ENCODE measurements at places on chromosomes 16 and 17. TPM values are rescaled to one million over a fixed set of nuclear protein-coding genes. Genes with fewer than 3 reads are reported as not detected.
A peak's percentile ranks its signal among the peaks of the same experiment; 100 is the strongest.

- no peak overlapping the region for H3K27ac ChIP-seq
- H3K4me3 ChIP-seq: no peak overlapping the region
- peaks cover 9% of the 10 kb centered on the region for H3K4me1 ChIP-seq
- H3K27me3 ChIP-seq: no peaks in the 10 kb centered on the region
- DNase-seq: peak; percentile 77
- no peaks in the 10 kb centered on the region for H3K36me3 ChIP-seq
Measured at GRCh38 chr17:80005360-80006338, 30.0 kb downstream of the TBC1D16 start.

DNA sequence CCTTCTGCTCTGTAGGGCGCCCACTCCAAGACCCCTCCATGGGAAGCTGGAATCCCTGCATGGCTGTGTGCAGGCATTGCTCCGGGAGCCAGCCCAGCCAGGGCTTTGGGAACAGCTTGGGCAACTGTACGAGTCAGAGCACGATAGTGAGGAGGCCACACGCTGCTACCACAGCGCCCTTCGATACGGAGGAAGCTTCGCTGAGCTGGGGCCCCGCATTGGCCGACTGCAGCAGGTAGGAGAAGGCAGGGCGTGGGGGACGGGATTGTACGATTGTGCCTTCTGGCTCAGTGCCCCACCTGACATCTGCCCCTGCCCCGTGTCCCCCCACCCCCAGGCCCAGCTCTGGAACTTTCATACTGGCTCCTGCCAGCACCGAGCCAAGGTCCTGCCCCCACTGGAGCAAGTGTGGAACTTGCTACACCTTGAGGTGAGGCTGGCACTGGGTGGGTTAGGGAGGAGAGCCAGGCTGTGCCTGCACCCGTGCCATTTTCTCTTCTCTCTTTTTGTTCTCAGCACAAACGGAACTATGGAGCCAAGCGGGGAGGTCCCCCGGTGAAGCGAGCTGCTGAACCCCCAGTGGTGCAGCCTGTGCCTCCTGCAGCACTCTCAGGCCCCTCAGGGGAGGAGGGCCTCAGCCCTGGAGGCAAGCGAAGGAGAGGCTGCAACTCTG is 8.7 kb upstream of the TMEM88 start:
- H3K27me3 ChIP-seq: no peaks in the 10 kb centered on the region
- no peak for DNase-seq
- H3K27ac ChIP-seq: no peak overlapping the region
- H3K4me3 ChIP-seq: peak overlapping the region; percentile 97
- H3K36me3 ChIP-seq: peaks cover 34% of the 10 kb centered on the region

GRCh38 chr16:57184887-57185445 is 873 bp downstream of the PSME3IP1 start:
- no peak for DNase-seq
- peak overlapping the region; percentile 97 for H3K27ac ChIP-seq
- peaks cover 32% of the 10 kb centered on the region for H3K4me1 ChIP-seq
- H3K36me3 ChIP-seq: peaks cover 10% of the 10 kb centered on the region

- peaks cover 31% of the 10 kb centered on the region for H3K4me1 ChIP-seq
- DNase-seq: no peak
- H3K36me3 ChIP-seq: no peaks in the 10 kb centered on the region
Measured at GRCh38 chr16:31352376-31353115, 2.4 kb upstream of the ITGAX start.

GRCh38 chr16:88632587-88632930 is 5.8 kb upstream of the IL17C start:
- H3K27me3 ChIP-seq: peaks cover 9% of the 10 kb centered on the region
- no peak overlapping the region for H3K4me3 ChIP-seq
- H3K27ac ChIP-seq: no peak overlapping the region

- no peaks in the 10 kb centered on the region for H3K36me3 ChIP-seq
- no peaks in the 10 kb centered on the region for H3K4me1 ChIP-seq
- DNase-seq: no peak
- H3K27ac ChIP-seq: no peak overlapping the region
- no peaks in the 10 kb centered on the region for H3K27me3 ChIP-seq
Measured at GRCh38 chr16:59905606-59906005, 1171.5 kb upstream of the GOT2 start.

DNA sequence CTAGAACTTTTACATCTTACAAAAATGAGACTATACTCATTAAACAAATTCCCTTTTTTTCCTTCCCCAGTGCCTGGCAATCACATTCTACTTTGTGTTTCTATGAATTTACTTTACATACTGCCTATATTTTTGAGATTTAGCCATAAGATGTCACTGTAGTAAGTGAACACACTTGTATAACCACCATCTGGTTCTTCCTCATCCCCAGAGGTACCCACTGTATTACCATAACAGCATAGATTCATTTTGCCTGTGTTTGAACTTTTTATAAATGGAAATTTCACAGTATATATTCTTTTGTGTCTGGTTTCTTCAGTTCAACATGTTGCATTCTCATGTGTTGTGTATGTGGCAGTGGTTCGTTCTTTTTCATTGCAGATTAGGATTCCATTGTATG is 15.8 kb downstream of the CYB5B start:
- no peaks in the 10 kb centered on the region for H3K27me3 ChIP-seq
- peak overlapping the region; percentile 59 for H3K27ac ChIP-seq
- no peak for DNase-seq

- peaks cover 23% of the 10 kb centered on the region for H3K27me3 ChIP-seq
- peaks cover 36% of the 10 kb centered on the region for H3K4me1 ChIP-seq
- peak overlapping the region; percentile 51 for H3K27ac ChIP-seq
- peak; percentile 58 for DNase-seq
- H3K4me3 ChIP-seq: peak overlapping the region; percentile 68
Measured at GRCh38 chr17:56594320-56595107, 1.0 kb downstream of the NOG start.

GRCh38 chr16:65429504-65430181 is 307.8 kb upstream of the CDH11 start:
- no peak overlapping the region for H3K4me3 ChIP-seq
- H3K27ac ChIP-seq: no peak overlapping the region
- H3K4me1 ChIP-seq: no peaks in the 10 kb centered on the region
- H3K27me3 ChIP-seq: no peaks in the 10 kb centered on the region
- no peaks in the 10 kb centered on the region for H3K36me3 ChIP-seq

DNA sequence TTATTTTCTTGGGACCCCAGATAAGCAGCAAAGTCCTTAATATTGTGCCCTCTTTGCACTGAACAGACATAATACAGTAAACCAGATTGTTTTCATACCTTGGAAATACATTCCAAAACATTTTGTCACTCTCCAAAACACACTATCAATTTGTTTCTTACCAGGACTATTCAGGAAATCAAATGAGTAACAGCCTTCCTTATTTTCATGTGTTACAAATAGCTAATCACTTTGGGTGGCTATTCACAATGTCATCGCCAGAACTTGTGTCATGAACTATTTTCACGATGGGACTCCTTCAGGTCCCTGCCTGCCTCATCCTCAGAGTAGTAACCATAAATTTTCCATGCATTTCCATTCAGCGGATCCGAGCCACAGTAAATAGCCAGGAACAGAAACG is 104.5 kb downstream of the MAP2K6 start:
- no peak overlapping the region for H3K27ac ChIP-seq
- H3K4me3 ChIP-seq: no peak overlapping the region
- DNase-seq: no peak
- peaks cover 4% of the 10 kb centered on the region for H3K4me1 ChIP-seq

GRCh38 chr16:29146266-29146665 is 161.4 kb downstream of the LAT start:
- no peak overlapping the region for H3K27ac ChIP-seq
- no peaks in the 10 kb centered on the region for H3K27me3 ChIP-seq
- no peak overlapping the region for H3K4me3 ChIP-seq
- H3K36me3 ChIP-seq: peaks cover 28% of the 10 kb centered on the region

GRCh38 chr16:50651835-50652438 is 29.2 kb downstream of the SNX20 start:
- H3K4me3 ChIP-seq: no peak overlapping the region
- no peaks in the 10 kb centered on the region for H3K4me1 ChIP-seq
- DNase-seq: no peak
- H3K36me3 ChIP-seq: no peaks in the 10 kb centered on the region
- H3K27ac ChIP-seq: no peak overlapping the region
- H3K27me3 ChIP-seq: no peaks in the 10 kb centered on the region

- no peaks in the 10 kb centered on the region for H3K27me3 ChIP-seq
- no peak for DNase-seq
- no peak overlapping the region for H3K27ac ChIP-seq
- H3K36me3 ChIP-seq: peaks cover 39% of the 10 kb centered on the region
Measured at GRCh38 chr17:66523378-66524200, 221.2 kb downstream of the PRKCA start.

DNA sequence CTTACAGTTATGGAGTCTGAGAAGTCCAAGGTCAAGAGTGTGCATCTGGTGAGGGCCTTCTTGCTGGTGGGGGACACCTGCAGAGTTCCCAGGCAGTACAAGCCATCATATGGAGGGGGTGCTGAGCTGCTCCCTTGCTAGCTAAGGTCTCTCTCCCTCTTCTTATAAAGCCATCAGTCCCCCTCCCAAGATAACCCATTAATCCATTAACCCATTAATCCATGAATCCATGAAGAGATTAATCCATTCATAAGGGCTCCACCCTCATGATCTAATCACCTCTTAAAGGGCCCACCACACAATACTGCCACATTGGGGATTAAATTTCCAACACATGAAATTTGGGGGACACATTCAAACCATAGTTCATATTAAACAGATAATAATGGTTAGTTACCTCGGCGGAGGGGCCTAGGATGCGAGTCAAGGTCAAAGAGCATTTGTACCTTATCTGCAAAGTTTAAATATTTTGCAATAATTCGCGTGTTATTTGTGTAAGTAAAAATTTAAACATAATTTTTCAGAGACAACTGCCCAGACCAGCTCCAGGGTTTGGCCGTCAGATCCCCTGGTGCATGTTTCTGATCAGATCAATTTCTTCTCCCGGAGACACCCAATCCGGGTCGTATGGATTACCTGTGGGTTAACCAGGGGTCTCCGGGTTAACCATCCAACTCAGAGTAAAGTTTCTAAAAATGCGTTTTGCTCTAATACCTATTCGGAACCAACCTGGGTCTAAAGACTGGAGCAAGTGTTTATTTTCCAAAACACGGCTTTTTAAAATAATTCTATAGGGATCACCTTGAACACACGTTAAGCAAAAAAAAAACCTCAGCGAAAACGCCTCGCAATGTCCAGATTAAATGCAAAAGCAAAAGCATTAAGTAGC is 740 bp upstream of the POLR3E start:
- peaks cover 30% of the 10 kb centered on the region for H3K36me3 ChIP-seq
- peak overlapping the region; percentile 93 for H3K4me3 ChIP-seq
- H3K4me1 ChIP-seq: peaks cover 38% of the 10 kb centered on the region
- peak overlapping the region; percentile 51 for H3K27ac ChIP-seq
- DNase-seq: peak; percentile 19

DNA sequence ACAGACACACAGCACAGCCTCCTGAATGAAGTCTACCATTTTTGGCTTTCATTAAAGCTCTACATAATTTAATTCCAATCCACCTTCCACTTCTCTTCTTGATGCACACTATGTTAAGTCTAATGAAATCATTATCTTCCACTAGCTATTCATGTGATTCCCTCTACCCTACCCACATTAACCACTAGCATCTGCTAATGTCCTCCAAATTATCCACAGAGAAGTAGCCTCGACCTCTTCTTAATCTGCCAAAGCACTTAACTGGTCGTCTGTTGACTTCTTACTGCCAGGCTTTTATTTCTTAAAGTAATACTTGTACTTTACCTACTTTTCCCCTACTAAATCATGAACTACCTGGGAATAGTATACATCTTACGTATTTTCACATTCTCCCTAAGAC is 91.8 kb downstream of the NCOR1 start:
- no peak overlapping the region for H3K4me3 ChIP-seq
- peak overlapping the region; percentile 12 for H3K27ac ChIP-seq
- DNase-seq: no peak
- H3K27me3 ChIP-seq: no peaks in the 10 kb centered on the region
- no peaks in the 10 kb centered on the region for H3K4me1 ChIP-seq

GRCh38 chr17:8226536-8227237 is 16.3 kb upstream of the AURKB start:
- DNase-seq: peak; percentile 81
- H3K4me3 ChIP-seq: peak overlapping the region; percentile 49
- H3K36me3 ChIP-seq: peaks cover 52% of the 10 kb centered on the region
- H3K27me3 ChIP-seq: no peaks in the 10 kb centered on the region

DNA sequence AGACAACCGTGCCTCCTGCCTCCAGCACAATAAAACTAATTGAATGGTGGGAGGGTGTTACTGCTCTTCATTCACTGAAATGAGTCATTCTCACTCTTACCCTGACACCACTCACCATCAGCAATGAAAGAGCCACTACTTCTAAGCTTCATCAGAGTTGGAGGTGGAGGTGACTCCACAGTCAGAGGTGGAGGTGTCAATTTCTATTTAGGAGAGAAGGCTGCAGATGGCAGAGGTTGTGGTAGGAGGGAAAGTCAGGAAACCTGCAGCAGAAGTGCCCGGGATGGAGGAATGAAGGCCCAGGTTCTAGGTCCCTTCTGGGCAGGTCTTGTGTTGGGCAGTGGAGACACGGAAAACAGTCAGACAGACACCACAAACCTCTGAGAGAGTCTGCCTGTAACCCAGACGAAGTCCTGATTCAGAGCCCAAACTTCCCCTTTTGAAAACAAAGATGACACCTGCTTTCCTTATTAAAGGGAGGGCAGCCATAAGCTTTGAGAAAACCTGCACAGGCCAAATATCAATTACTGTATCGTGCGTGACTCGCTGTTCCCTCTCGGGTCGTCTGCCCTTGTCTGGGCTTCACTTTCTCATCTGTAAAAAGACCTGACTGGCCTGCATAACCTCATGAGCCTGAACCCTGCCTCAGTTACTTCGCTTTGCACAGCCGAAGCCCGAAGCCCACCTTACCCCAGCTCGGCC is 668 bp downstream of the ATPAF2 start:
- H3K27ac ChIP-seq: peak overlapping the region; percentile 92
- peak overlapping the region; percentile 91 for H3K4me3 ChIP-seq
- peaks cover 53% of the 10 kb centered on the region for H3K4me1 ChIP-seq
- no peaks in the 10 kb centered on the region for H3K27me3 ChIP-seq
- peak; percentile 50 for DNase-seq

GRCh38 chr16:78607465-78607864 is 508.0 kb downstream of the WWOX start:
- no peak overlapping the region for H3K27ac ChIP-seq
- peaks cover 4% of the 10 kb centered on the region for H3K4me1 ChIP-seq
- no peak overlapping the region for H3K4me3 ChIP-seq
- H3K27me3 ChIP-seq: no peaks in the 10 kb centered on the region

- no peak for DNase-seq
- H3K4me1 ChIP-seq: peaks cover 21% of the 10 kb centered on the region
- peaks cover 3% of the 10 kb centered on the region for H3K27me3 ChIP-seq
- H3K27ac ChIP-seq: peak overlapping the region; percentile 90
- H3K36me3 ChIP-seq: peaks cover 11% of the 10 kb centered on the region
- H3K4me3 ChIP-seq: no peak overlapping the region
Measured at GRCh38 chr16:89025636-89026035, 48.6 kb upstream of the CBFA2T3 start.

GRCh38 chr17:19004421-19005136 is at the start of gene FAM83G:
TSS of gene FAM83G (minus strand) at chr17:19004764. CDS start at chr17:19004041, 723 bp downstream.
- H3K4me1 ChIP-seq: peaks cover 26% of the 10 kb centered on the region
- H3K27me3 ChIP-seq: no peaks in the 10 kb centered on the region
- peak within 1 kb of the TSS; percentile 89 for H3K27ac ChIP-seq
- peaks cover 20% of the 10 kb centered on the region for H3K36me3 ChIP-seq
- peak; percentile 94 for DNase-seq
- H3K4me3 ChIP-seq: peak within 1 kb of the TSS; percentile 88

Gene CIBAR2
- total RNA-seq: not detected

Gene NDRG4
- 6.9 TPM for total RNA-seq

Gene PIP4K2B
- 36.3 TPM for total RNA-seq

Gene OR3A2
- 3.5 TPM for total RNA-seq

Gene FAM171A2
- 0.18 TPM for total RNA-seq

Gene STH
- not detected for total RNA-seq

Gene MSL1
- 81.7 TPM for total RNA-seq

Gene MMP2
- total RNA-seq: not detected

Gene GPR139
- not detected for total RNA-seq

Gene KRTAP16-1
- not detected for total RNA-seq

Gene C16orf92
- not detected for total RNA-seq

Gene KRTAP17-1
- not detected for total RNA-seq

Gene RND2
- total RNA-seq: 0.05 TPM

Measured in activated CD4-positive, alpha-beta T cell treated with anti-CD3 and anti-CD28 coated beads for 36 hours (primary cell).